GM12891 (cell line): ENCODE measurements at places on chromosomes 12 and 14.
A peak's percentile ranks its signal among the peaks of the same experiment; 100 is the strongest.

DNA sequence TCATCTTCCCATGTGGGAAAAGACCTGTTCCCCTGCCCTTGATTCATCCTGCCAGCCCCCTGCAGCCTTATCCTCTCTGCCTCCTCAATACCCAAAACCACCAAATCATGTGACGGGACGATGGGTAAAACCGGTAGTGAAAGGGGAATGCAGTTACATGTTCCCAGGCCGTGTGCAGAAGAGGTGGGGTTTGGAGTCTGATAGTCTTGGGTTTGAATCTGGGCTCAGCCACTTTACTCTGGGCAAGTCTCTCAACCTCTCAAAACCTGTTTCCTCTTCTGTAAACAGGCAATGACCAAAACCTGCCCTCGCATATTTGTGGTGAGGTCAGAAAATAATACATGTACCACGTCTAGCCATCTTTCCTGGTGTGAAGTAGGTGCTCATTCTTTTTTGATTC, 123.0 kb downstream of the PLXNC1 start:
- DNase-seq, result no peak

DNA sequence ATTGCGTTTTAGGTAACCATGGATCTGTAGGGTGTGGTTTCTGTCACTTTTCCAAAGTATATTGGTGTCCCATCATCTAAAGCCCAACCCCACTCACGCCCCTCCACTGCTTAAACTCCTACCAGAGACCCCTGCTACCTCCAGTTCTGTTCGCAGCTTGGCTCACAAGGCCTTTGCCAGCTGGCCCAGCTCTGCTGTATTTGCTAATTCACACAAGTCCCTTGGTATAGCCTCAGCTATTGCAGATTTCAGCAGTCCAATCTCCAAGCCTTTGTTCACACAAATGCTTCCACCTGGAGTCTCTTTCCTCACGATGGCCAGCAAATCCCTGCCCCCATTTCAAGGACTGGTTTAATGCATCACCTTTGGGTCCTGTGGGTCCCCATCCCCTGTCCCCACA, 24.2 kb downstream of the ISCA2 start:
- DNase-seq, result no peak

DNA sequence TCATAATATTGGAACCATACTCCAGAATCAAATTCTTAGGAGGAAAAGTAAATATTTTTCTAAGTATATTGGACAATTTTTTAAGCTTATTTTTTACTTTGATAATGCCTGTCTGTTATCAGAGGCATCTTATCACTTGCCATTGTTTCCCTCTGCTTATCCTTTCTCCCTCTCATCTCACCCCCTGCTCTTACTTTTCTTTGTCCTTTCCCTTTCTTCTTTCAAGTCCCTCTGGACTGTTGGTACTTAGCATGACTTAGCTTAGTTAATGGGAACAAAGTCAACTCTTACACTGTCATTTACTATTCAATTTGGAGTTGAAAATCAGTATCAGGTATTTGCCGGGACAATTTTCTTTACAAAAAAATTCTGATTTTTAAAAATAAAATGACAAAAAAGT, 45.2 kb downstream of the ABCD2 start:
- no peak for DNase-seq

DNA sequence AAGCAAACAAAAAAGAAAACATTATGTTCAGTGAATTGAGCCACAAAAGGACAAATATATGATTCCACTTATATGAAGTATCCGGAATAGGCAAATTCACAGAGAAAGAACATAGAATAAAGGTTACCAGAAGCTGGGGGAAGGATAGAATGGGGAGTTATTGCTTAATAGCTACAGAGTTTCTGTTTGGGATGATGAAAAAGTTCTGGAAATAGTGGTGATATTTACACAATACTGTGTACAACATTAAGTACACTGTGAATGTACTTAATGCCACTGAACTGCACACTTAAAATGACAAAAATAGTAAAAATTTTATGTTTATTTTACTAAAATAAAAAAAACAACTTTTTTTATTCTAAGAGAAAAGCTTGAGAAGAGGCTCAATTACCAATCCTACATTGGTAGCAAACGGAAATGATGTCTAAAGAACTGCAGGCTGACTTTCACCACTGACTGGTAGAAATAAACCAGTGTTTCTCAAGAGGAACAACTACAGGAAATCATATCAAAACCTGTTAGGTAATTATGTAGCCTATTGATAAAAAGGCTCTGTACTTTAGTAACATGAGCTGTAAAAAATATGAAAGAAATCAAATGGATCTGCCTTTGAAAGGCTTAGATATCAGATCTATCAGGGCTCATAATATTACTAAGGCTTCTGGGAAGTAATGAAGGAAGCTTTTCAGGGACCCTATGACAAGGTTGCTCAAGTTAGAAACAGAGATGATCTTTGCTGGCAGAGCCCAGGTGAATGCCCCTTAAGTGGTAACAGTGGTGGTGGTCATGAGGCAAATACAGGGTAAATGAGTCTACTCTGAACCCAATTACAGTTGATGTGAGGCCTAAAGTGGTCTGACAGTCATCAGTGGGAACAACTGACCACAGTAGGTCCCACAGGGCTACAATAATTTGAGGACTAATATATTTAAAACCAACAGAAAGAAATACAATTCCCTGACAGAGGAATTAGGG, 41.3 kb downstream of the BAZ1A start:
- DNase-seq, result no peak

DNA sequence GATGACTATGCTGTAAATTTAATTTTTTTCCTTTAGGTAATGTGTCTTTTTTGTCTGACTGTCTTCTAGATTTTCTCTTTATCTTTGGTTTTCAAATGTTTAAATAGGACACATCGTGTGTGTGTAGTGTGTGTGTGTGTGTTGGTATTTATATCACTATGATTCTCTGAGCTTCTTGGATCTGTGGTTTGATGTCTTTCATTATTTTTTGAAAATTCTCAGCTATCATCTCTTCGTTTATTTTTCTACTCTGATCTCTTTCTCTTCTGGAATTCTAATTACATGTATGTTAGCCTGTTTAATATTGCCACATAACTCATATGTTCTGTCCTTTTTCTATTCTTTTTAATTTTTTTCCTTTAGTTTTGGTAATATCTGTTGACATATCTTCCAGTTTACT, 73.5 kb upstream of the OR10AD1 start:
- DNase-seq, result no peak

- DNase-seq, result no peak
Observed at GRCh38 chr12:124057691-124058090, 84.7 kb downstream of the ZNF664 start.

- DNase-seq, result no peak
Observed at GRCh38 chr14:65301862-65302539, 110.5 kb upstream of the FUT8 start.

- no peak for DNase-seq
Observed at GRCh38 chr12:93273834-93274564, 103.7 kb upstream of the NUDT4 start.

DNA sequence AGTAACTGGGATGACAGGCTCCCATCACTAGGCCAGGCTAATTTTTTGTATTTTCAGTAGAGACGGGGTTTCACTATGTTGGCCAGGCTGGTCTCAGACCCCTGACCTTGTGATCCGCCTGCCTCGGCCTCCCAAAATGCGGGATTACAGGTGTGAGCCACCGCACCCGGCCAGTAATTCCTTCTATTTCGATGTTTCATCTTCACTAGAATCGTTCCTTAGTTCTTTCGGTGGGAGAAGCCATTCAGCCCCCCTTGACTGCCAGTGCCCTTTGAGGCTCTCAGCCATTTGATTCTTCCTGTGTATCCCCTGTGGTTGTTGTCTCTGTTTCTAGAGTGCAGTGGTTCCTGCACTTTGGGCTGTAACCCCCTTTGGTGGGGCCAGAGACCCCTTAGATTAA, 174.1 kb downstream of the ETV6 start:
- no peak for DNase-seq

GRCh38 chr14:91070572-91070971, 10.1 kb upstream of the RPS6KA5 start:
- DNase-seq, result no peak

GRCh38 chr12:62414180-62414579, 52.4 kb upstream of the MON2 start:
- no peak for DNase-seq

- no peak for DNase-seq
Observed at GRCh38 chr12:118377021-118377883, 897 bp downstream of the SUDS3 start.

- DNase-seq, result no peak
Observed at GRCh38 chr14:75559451-75560222, 18.8 kb upstream of the FLVCR2 start.

- no peak for DNase-seq
Observed at GRCh38 chr14:35146711-35147149, 24.4 kb downstream of the PRORP start.

DNA sequence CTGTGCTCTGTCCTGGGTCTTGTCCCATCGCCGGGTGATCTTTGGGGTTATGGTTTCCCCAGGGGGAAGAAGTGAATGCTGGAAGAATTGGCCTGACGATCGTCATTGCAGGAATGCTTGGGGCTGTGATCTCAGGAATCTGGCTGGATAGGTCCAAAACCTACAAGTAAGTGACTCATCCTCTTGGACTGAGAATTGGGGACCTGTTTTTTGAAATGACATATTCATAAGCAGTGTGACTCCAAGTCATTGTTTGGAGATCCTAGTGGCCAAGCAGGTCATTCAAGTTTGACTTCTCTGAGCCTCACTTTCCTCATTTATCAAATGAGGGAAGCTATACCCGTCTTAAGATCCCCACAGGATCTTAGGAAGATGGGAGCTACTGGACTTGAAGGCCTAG, 25.8 kb downstream of the ERG28 start:
- no peak for DNase-seq

- DNase-seq, result no peak
Observed at GRCh38 chr12:131313635-131314034, 359.9 kb downstream of the ADGRD1 start.

- no peak for DNase-seq
Observed at GRCh38 chr12:69633061-69633460, 22.4 kb upstream of the LRRC10 start.

- DNase-seq, result no peak
Observed at GRCh38 chr14:105193916-105194782, 13.0 kb upstream of the NUDT14 start.

- no peak for DNase-seq
Observed at GRCh38 chr12:52086944-52087835, 7.7 kb downstream of the SMIM41 start.

DNA sequence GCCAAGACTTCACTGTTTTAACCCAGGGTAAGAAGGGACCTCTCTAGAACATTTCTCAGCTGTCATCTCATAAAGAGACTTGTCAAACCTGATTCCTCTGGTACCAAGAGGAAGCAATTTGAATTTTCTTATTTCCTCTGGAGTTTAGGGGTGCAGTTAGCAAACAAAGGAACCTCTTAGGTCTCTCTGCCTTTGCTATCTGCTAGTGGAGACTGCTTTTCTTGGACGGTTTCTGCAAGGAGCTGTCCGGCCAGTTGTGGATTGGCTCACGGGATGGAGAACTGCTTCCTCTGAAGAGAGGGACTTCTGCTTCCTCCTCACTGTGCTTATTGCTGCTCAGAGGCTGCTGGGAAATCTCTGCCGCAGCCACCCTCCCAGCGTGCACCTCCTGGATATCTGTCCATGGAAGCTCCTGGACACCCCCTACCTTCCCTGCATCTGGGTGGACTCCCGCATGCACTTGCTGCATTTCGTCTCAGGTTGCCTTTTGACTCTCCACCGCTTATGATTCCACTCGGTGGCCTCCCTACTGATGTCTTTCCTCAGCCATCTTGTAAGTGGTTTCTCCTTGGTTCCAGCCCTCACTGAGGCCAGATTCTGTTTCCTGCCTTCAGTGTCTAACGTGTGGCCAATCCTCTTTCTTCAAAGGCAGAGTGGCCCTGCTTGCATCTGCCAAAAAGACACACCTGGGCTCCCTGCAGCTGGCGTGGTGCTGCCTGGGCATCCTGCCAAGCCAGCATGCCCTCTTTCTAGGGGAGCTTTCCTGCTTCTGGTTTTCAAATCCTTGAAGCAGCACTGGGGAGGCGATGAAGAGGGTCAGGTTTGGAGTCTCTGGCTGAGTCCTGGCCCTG, 187.3 kb downstream of the CHST11 start:
- DNase-seq, result no peak

GRCh38 chr14:69481815-69482568, 2.5 kb upstream of the PLEKHD1 start:
- peak; percentile 64 for DNase-seq

GRCh38 chr12:105921872-105922669, 216.7 kb downstream of the NUAK1 start:
- DNase-seq, result no peak

- DNase-seq, result no peak
Observed at GRCh38 chr12:50387972-50388478, 8.4 kb downstream of the FAM186A start.

- no peak for DNase-seq
Observed at GRCh38 chr12:18323159-18323558, 61.8 kb downstream of the PIK3C2G start.

DNA sequence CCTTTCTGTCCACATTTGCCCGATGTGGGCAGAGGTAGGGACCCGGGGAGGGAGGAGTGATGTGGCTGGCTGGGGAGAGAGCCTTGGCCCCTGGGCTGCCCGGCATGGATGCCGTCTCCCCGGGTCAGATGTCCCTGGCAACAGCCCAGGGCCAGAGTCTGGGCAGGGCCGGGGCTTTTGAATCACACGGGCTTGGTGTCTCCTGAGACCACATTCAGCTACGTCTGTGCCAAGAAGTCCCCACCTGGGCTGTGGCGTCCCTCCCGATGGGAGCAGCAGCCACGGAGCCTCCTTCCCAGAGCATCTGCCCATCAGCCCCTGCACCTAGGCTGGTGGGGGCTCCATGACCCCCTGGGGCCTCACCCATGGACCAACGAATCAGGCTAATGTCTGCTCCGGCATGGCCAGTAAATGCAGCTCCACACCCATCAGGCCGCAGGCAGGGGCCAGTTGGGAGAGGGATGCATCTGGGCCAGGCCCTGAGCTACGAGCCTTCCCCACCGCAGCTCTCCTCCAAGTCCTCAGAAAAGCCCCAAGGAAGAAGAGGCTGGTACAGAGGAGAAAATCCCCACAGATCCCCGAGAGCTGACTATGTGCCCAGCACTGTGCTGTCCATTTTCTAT, 109.4 kb downstream of the RFLNA start:
- no peak for DNase-seq

DNA sequence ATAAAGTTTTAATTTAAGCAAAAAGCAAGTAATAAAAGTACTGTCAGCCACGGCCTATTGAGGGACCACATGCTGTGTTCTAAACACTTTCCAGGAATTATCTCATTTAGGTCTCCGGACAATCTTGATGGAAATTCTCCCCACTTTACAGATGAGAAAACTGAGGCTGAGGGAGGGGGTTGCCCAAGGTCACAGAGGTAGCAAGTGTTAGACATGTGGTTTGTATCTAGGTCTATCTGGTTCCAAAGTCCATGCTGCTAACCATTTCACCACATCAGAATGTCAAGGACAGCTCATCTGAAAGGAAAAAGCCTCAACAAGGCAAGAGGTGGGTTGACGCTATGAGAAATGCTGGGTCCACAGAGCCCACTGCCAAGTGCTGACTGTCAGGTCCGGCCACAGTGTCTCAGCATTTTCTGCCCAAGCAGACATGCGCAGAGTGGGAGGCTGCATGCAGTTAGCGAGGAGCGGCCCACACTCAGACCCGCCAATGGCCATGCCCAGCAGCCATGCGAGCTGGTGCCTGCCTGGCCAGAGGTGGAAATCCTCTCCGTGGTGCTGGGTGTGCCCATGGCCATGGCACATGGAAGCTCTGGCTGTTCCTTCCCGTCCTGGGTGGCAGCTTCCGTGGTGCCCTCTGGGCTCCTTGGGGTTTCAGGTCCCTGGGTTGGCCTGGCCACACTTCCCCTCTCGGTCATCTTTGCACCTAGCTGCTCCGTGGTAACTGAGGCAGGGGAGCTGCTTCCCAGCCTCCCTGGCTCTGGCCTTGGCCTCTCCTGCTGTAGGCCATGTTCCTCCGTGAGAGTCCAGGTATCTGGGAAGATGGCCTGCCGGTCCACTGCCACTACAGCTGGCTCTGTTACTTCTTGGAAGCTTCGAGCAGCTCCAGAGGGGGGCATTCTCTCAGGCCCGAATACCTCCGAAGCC, 18.0 kb upstream of the RPLP0 start:
- no peak for DNase-seq
